ENCODE measurements at places on chromosomes 13 and 19. TPM values are rescaled to one million over a fixed set of nuclear protein-coding genes. Genes with fewer than 3 reads are reported as not detected.

DNA sequence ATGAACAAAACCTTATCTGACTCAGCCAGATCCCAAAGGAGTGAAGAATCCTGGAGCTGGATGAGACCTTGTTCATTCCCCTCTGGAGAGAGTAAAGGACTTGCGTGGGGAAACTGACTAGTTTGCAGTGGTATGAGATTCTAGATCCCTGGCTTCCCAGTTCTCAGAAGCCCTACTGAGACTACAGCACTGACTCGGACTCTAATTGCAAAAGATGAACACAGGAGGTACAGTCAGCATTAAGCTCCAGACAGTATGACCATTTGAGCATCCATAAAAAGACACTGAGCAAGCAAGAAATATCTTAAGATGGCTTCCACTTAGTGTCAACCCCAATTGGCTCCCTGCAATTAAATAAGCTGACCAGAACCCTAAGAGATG, 6.8 kb downstream of the ZC3H4 start:
- no peak for DNase-seq

GRCh38 chr13:30502237-30502636, 36.5 kb upstream of the HMGB1 start:
- DNase-seq: no peak

GRCh38 chr19:48812094-48812929, 1.5 kb upstream of the BCAT2 start:
- no peak for DNase-seq

DNA sequence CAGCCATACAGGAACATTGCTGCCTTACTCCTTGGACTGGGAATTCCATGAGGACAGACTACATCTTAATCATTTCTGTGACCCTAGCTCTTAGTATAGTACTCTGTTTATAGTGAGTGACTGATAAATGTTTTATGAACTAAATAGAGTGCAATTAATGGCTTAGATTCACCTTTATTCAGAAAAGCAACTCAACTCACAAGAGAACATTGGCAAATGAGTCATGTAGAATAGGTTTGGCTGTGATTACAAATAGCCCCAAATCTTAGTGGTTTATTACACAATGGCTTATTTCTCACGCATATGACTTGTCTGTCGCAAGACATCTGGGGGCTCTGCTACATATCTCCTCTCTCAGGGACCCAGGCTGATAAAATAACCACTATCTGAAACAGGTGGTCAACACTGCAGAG, 121.6 kb upstream of the KL start:
- no peak for DNase-seq

GRCh38 chr13:107097916-107098315, 530.0 kb upstream of the ARGLU1 start:
- DNase-seq: no peak

TNNI3 gene
- total RNA-seq: 16.9 TPM

RUVBL2 gene
- 160 TPM for total RNA-seq

USHBP1 gene
- 7.5 TPM for total RNA-seq

Data from H1 (cell line).